Daoy (cell line): ENCODE measurements at places on chromosomes 3 and 15.

DNA sequence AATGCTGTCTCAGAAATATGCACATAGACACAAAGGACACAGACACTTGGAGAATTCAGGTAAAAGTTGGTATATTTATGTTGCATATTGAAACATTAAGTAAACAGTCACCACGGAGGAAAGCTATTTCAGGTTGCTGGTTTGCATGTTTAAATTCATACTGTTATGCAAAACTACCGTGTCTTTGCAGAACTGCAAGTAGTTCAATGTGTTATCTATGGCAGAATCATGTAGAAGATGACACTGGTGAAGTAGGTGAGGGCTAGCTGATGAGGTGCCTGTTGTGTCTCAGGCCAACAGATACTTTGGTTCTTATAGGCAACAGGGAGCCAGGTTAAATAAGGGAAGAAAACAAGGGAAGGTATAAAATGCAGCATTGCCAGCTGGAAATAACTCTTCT, 511.3 kb downstream of the DIPK2A start:
- no peak for DNase-seq

- no peak for DNase-seq
Measured at GRCh38 chr3:123713211-123713610, 128.4 kb upstream of the HACD2 start.

- DNase-seq: no peak
Measured at GRCh38 chr15:99435877-99436541, 129.8 kb upstream of the MEF2A start.

DNA sequence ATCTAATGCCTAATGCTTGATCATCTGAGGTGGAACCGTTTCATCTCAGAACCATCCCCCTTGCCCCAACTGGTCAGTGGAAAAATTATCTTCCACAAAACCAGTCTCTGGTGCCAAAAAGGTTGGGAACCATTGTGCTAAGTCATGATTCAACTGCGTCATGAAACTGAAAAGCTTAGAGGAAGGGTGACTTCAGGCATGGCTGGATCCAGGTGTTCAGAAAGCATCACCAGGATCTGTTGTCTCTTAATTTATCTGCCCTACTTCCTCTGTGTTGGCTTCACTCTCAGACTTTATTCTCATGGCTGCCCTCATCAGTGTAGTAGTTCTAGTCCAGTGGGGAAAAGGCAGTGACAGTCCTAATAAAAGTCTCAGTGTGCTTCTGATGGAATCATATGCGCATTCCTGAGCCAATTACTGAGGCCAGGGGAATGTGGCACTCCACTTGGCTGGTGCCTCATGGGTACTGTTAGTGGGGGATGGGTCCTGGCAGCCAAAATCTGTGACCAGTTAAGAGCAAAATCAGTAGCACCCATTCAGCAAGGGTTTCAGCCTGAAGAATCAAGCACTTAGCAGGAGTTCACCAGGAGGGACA, 110.3 kb downstream of the WNT5A start:
- DNase-seq: no peak

DNA sequence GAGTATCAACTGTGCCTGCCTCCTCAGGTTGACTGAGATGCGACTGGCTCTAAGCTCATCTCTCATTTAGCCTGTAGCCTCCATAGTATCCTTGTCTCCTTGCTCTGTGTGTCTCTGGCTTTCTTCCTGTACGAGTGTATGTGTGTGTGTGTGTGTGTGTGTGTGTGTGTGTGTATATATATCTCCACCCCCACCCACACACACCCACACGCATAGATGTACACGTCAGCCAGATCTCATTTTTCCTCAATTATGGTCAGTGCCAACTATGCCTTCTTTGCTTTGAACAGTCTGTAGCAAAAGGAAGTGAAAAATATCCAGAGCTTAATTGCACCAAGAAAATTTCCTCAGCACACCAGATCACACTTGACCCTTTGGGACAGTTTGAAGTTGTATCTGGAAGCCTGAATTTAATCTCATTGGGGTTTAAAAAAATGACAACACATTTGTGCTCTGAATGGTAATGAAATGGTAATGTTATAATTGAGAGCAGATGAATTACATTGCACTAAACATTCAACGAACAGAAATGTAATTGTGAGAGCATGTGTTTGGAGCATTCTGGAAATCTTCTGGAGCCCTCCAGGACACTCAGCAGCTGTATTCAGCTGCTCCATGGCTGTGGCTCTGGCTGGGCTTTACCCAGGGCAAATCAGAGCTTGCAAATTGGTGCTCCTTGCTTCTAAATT, 63.6 kb downstream of the RYR3 start:
- DNase-seq: peak; percentile 3

DNA sequence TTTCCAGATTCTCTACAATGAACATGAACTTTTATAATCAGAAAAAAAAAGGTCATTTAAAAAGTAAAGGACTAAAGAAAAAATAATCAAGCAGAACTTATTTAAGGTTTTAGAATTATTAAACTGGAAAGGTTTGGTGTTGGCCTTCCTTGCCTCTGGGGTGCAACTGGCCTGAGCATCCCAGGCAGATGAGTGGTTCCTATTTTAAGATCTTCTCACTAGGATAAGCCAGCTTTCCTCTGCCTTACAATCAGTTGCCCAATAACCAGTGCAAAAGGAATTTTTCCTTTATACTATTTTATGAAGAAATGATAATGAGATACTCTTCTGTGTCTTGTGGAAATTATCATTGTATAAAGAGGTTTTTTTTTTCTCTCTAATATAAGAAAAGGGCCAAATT, 56.6 kb downstream of the SEC22A start:
- no peak for DNase-seq

DNA sequence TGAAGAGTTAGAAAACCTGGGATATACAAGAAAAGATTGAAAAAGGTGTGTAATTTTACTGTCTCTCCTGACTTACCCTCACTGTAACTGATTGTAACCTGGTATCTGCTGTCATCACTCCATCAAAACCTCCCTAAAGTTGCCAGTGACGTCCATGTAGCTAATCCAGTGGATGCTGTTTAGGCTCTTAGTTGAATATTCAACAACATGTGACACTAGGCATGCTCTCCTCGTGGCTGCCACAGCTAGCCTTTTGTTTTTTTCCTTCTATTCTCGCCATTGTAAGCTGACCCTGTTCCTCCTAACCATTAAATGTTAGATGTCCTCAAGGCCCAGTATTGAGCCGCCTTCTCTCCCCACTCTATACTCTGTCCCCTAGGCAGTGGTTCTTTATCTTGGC, 41.6 kb downstream of the GADL1 start:
- no peak for DNase-seq

GRCh38 chr3:119817583-119818363, 35.9 kb downstream of the NR1I2 start:
- DNase-seq: no peak

GRCh38 chr3:32501783-32502117, 902 bp downstream of the CMTM6 start:
- DNase-seq: no peak

DNA sequence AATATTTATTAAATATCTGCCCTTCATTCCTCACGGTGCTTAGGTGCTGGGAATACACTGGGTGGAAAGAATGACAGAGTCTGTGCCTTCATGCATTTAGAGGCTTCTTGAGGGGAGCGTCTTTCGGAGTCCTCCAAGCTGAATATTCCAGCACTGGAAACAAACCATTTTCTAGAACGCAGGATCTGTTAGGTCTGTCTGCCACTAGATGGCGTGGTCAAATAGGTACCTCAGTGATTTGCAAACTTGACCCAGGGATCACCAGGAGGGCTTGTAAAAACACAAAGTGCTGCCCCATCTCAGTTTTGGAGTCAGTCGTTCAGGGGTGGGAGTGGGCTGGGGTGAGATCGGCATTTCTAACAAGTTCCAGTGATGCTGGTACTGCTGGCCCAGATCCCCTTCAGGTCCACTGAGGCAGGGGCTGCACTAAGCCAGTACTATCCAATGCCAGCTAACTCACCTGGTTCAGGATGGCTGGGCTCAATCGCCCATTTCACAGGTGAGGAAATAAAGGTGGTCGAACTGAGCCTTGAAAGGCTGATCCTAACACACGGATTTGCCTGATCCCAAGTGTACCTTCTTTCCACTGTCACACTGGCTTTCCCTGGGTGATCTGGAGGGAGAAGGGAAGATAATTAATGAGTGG, 14.8 kb downstream of the ARNT2 start:
- peak; percentile 65 for DNase-seq

GRCh38 chr3:78940128-78940527, 827.7 kb downstream of the ROBO1 start:
- DNase-seq: no peak

DNA sequence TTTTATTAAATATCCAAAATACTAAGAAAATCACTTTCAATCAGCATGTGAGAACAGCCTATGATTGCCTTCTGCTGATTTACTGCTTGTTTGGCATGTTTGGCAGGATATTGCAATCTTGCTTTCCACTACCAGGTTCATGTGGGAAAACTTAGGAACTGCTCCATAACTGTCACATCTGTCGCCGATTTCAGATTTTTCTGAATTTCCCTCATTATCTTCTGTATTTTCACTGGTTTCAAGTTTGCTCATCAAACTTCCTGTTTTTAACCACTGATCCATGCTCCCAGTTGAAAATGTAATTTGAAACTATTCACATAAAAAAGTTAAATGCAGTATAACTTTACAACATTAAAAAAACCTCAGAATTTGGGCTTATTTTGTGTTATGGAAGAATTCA, 93.0 kb downstream of the NFKBIZ start:
- no peak for DNase-seq

GRCh38 chr15:66705277-66706146, 3.5 kb downstream of the SMAD6 start:
- no peak for DNase-seq

DNA sequence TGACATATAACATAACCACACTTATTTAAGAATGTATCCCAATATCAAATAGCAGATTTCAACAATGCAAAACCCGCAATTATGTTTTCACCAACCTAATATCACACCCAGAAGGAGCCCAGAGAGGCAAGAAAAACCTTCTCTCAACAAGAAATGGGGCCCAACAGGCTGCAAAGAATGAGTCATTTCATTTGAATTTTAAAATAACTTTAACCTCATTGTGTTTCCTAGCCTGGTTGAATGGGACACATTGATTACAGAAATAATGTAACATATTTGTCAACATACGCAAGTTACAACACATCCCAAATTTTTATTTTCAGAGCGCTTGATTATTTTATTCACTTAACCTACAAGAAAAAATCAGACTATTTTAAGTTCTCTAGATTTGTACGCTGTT, 365.1 kb upstream of the SLCO3A1 start:
- DNase-seq: no peak

GRCh38 chr3:122366379-122366749, 16.7 kb downstream of the MIX23 start:
- no peak for DNase-seq

DNA sequence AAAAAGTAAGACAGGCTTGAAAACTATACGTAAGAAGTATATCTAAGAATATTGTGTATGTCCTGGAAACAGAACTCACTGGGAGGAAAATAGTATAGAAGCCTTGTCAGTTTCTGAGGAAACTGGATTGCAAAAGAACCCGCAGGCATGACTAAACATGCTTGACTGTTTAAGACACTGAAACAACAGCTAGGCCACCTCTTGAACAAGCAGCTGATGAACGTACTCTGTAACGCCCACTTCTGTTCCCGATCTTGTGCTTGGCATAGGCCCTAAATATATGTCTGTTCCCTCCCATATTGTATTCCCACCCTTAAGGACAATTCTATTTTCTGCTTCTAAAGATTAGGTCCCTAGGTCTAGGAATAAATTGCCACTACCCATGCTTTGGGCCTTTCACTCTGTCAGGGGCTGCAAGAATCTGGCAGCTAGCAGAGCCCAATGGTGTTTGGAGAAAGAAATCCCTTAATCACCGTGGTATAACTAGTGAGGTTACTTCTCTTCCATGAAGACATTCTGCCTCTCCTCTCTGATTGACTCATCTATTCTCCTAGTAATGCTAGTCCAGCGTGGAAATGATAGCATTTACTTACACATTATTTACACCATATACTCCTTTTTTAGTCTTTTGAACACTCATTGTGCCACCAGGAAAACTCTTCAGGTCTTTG, 46.2 kb downstream of the CD200 start:
- DNase-seq: peak; percentile 53

- DNase-seq: no peak
Measured at GRCh38 chr15:56950979-56951378, 32.5 kb downstream of the TCF12 start.
